Neural crest cell (in vitro differentiated cells): ENCODE measurements at places on chromosomes 7 and 10.
A peak's percentile ranks its signal among the peaks of the same experiment; 100 is the strongest.

- DNase-seq, result no peak
These were observed 84.3 kb downstream of the CD36 start for GRCh38 chr7:80722616-80723195.

GRCh38 chr7:128752251-128752650, 13.1 kb downstream of the CALU start:
- DNase-seq, result no peak

DNA sequence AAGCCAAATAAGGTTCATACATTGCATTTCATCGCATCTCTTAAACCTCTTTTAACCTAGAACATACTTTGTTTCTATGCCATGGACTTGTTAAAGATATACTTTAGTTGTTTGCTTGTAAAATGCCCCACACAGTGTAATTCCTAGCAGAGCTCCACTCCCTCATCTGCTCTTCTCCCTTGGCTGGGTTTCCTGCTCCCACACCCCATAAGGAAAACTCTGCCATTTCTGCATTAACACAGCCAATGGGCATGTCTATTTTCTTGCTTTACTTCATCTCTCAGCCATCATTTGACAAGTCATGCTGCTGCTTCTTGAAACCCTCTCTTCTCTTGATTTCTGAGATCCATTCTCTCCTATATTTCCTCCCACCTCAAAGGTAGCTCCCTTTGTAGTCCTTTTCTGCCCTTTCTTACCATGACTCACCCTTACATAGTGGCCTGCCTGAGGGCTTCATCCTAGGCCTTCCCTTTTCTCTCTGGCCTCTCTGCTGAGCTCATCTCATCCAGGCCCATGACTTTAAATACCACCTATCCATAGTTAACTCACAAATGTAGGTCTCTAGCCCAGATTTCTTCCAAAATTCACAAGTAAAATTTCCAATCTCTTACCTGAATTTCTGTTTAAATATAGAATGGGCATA, 471.4 kb downstream of the ADRA2A start:
- DNase-seq, result no peak

DNA sequence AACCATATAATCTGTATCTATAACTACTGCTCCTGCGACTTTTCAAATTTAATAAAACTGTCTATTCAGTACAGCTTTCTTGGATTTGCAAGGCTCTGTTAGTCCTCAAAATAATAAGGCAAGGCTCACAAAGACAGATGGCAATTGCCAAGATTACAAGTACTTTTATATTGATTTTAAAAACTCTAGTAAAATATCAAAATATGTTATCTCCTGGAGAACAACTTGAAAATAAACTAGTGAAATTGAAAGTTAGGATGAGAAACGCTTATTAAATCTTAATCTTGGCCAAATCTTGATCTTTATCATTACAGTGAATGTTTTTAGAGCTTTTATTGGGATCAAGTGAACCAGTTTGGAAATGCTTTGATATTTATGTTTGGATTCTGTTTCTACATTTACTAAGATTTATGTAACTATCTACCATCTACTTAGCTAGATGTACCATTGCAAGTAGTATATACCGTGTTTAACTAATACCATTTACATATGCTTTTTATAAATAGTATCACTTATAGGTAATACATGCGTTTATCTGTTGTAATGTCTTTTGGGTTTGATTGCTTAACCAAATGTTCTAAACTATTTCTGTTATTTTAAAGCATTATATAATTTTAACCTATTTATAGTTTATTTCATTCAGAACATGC, 70.0 kb downstream of the CABCOCO1 start:
- DNase-seq, result no peak

DNA sequence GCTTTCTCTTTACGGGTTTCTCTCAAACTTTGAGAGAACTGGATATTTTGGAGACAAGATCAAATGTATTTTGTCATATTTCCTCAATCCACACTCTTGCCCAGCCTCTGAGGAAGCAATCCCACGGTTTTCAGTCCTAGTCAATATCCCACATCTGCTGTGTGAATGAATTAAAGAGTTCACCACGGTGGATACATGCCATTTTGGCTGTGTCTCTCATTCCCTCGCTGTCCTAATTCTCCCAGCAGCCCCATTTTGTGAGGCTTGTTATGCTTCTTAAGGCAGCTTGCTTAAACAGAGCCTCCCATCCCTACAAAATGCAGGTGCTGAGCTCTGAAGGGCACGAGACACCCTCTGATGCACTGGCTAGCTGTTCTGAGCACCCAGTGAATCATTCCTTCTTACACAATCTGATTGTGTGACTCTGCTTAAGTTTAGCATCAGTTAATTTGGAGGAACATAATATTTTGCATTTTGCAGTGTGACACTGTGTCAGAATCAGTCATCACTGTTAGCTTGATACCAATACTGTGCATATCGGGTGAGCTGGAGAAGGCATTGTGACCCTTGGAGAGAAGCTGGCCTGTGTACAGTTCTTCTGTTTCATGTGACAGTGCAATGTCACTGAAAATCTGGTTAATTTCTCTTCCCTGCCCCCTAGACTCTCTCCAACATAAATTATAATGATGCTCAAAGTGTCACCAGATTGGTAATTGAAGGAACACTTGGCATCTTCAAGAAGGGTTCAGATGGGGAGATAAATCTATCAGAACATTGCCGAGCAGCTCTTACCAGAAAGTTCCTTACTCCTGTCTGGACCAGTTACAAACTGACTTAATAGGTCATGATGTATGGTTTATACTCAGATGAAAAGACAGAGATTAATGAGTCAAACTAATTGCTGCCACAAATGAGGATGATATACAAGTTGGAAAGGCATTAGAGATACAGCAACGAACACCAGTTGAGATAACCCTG, 103.7 kb upstream of the AOAH start:
- DNase-seq, result no peak

DNA sequence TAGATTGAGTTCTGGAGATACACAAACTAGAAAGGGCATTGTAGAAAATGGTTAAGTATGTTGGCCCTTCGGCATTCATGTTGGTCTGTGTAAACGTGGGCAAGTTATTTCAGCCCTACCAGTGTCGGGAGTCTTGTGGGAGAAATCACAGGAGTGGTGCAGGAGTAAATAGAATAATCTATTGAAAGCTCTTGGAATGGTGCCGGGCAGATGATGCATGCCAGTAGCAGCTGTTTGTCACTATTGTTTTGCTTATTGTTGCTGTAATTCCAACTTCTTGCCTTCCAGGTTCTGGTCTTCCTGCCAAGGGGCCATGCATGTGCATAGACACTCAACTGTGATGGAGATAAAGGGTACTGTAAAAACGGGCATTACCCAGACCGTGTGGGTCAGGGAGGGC, 259.4 kb downstream of the CAMK1D start:
- no peak for DNase-seq

GRCh38 chr10:43610636-43611035, 4.4 kb downstream of the ZNF485 start:
- no peak for DNase-seq

- DNase-seq, result peak; percentile 33
These were observed 120.2 kb upstream of the CTTNBP2 start for GRCh38 chr7:117993377-117994003.

DNA sequence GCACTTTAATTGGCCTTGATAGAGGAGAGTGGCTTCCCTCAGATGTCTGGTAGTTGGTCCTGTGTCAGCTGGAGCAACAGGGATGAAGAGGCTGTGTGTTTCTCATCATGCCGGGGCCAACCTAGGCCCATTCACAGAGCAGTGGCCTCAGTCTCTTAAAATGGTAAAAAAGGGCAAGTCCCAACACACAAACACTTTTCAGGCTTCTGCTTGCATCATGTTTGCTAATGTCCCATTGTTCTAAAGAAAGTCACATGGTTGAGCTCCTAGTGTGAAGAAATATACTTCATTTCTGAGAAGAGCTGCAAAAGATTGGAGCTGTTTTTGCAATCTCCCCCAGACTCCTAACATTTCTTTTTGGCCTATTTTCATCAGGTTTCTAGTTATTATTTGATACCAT, 40.6 kb upstream of the RBAK start:
- DNase-seq, result no peak

GRCh38 chr7:55593515-55594318, 21.4 kb upstream of the VOPP1 start:
- DNase-seq, result peak; percentile 77

GRCh38 chr10:48526011-48526821, 78.7 kb downstream of the ARHGAP22 start:
- DNase-seq, result no peak
